RPMI8226 (cell line): ENCODE measurements at places on chromosomes 13 and 19.

DNA sequence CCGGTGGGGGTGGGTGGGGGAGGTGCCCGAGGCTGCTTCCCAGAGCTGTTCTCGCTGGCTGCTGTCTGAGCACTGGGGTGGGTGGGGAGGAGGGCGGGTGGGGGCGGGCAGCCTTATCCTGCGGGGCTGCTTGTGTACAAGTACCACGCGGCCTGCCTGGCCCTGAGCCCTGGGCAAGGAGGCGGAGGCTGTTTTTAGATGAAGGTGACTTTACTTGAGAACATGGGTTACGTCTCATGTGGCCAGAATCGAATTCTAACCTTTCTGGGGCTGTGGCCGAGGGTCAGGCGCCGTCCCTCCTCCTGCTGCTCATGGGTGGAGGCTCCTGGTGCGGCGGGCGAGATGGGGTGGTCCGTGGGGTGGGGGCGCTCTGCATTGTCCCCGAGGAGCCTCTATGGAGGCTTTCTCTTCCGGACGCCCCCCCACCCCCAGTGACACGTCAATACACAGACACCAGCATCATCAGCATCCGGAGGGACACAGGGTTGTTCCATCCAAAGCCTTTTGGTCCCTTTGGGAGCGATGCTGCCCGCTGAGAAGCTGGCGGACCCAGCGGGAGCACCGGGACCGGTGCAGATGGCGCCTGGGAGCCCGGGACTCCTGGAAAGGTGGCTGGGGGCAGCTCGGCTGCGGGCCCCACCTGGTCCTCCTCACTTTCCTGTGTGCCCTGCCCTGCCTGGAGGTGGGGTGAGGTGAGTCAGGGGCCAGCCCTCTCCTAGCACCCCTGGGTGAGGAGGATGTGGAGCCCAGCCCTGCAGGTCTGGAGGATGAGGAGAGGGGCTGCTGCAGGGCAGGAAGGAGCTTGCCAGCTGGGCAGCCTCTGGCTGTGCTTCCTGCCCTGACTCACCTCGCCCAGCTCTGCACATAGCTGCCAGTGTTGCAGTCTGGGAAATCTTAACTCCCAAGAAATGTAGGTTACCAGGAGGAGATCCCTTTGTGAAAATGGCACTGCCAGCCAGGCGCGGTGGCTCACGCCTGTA lies 3.4 kb downstream of the BSG start:
- DNase-seq = no peak

DNA sequence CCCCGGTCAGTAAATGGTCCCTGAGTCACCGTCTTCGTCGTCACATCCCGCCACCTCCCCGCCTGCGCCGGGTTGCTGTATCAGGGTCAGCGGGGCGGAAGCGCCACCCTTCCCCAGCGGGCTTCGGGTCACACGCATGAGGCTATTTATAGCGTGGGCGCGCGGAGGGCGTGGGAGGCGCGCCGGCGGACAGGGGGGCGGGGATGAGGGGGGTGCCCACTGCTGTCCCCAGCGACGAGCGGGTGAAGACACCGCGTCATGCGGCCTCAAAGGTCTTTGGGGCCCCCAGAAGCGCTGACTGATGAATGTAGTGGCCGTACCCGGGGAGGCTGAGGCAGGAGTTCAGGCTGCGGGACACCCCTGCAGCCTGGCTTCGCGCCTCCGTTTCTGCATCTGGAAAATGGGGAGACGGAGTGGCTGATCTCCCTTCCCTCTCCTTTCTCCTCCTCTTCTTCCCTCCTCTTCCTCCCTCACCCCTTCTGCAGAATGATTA lies 7.9 kb downstream of the UNC13A start:
- DNase-seq = peak; percentile 50

DNA sequence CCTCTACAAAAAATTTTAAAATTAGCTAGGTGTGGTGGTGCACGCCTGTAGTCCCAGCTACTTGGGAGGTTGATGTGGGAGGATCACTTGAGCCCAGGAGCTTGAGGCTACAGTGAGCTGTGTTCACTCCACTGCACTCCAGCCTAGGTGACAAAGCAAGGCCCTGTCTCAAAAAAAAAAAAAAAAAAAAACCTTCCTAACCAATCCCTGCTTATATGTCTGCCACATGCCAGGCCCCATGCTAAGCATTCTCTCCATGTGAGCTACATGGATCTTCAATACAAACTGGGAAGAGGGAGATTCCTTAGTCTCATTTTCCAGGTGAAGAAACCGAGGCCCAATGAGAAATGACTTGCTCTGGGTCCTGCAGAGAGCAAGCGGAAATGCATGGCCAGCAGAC lies 2.3 kb upstream of the OVOL3 start:
- no peak for DNase-seq

DNA sequence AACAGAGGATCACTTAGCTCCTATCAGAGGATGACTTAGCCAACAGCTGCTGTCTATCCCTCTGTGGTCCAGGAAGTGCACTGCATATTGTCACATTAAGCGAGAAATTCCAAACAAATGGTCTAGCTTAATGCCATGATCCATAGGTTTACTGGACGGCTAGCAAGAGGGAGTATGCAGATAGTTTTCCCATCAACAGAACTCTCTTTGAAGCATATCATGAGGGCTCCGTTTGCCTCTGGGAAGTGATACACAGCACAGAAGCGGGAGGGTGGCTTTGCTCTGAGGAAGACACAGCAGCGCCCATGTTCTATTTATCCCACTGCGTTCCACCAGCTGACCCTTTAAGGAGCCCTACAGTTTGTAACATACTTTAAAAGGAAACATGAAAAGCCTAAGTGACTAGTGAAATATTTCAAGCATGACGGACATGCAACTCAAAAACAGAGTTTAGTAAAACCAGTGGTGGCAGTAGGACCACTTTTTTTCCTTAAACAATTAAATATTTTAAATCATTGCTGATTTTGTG lies 52.7 kb downstream of the COL4A1 start:
- DNase-seq = no peak

- peak; percentile 74 for DNase-seq
Measured at GRCh38 chr19:18397242-18398202, at the start of gene LRRC25. LRRC25 (minus strand) TSS chr19:18397622; CDS start chr19:18396963, 659 bp downstream.

- DNase-seq = no peak
Measured at GRCh38 chr19:8513036-8513686, 806 bp downstream of the ZNF414 start.

DNA sequence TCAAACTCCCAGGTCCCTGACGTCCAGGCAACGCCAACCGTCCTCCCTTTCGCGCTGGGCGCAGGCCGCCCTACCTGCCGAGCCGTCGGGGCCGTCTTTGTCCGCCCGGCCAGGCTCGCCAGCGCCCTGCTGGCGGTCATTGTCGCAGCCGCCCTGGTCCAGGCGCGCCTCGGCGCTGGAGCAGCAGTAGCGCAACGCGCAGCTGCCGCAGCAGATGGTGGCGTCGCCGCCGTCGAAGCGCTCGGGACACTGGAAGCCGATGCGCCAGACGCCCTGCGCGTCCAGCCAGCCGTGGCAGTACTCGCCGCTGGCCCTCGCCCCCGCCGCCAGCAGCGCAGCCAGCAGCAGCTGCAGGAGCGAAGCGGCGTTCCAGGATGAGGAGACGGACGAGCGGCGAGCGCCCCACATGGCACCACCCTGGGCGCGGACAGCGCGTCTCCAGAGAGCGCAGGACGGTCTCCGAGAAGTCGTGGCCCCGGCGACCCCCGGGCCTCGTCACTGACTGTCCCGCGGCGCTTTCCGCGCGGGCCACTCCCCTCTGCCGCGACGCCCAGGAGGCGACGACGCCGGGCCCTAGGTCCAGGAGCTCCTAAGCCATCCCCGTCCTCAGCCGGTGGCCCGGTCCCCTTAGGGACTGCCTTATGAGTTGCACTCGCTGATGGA lies 1.1 kb downstream of the SHISA2 start:
- DNase-seq = peak; percentile 8

- DNase-seq = no peak
Measured at GRCh38 chr13:108281901-108282300, 12.4 kb downstream of the TNFSF13B start.
